ENCODE measurements at places on chromosomes 3 and 15. TPM values are rescaled to one million over a fixed set of nuclear protein-coding genes. Genes with fewer than 3 reads are reported as not detected.

The SCAMP5 gene
- total RNA-seq = 6.1 TPM

The MESP2 gene
- not detected for total RNA-seq

The FBXW12 gene
- total RNA-seq = 0.68 TPM

The PLAAT1 gene
- total RNA-seq = 12.5 TPM

The PGBD4 gene
- 1.2 TPM for total RNA-seq

The TM4SF1 gene
- total RNA-seq = 142 TPM

The EXD1 gene
- total RNA-seq = not detected

The CHRFAM7A gene
- 16.4 TPM for total RNA-seq

The TARS3 gene
- 16.8 TPM for total RNA-seq

The NPAP1 gene
- total RNA-seq = 1.6 TPM

The TFG gene
- total RNA-seq = 80.6 TPM

The PTH1R gene
- total RNA-seq = 1.3 TPM

The SNTN gene
- total RNA-seq = not detected

The CXCR6 gene
- total RNA-seq = 0.96 TPM

The UBA3 gene
- 45.5 TPM for total RNA-seq

The CSPG5 gene
- total RNA-seq = 0.14 TPM

The DNAH12 gene
- total RNA-seq = 0.05 TPM

The KLHL40 gene
- 2.9 TPM for total RNA-seq

The LRRC49 gene
- 9.8 TPM for total RNA-seq

The ICE2 gene
- 33.0 TPM for total RNA-seq

The PPP1R14D gene
- total RNA-seq = 0.97 TPM

The ZBBX gene
- total RNA-seq = not detected

The CPLX3 gene
- 40.5 TPM for total RNA-seq

The SPINT1 gene
- 143 TPM for total RNA-seq

The AGBL1 gene
- total RNA-seq = 0.91 TPM

The GOLGA6A gene
- 4.4 TPM for total RNA-seq

The FGD5 gene
- total RNA-seq = 15.8 TPM

The MYRIP gene
- 4.8 TPM for total RNA-seq

The PLSCR4 gene
- total RNA-seq = 77.4 TPM

The TNNC1 gene
- total RNA-seq = 109 TPM

The FAM3D gene
- total RNA-seq = 11.6 TPM

The SH3GL3 gene
- total RNA-seq = 7.4 TPM

The ADAMTSL3 gene
- 4.5 TPM for total RNA-seq

The C2CD4B gene
- 3.2 TPM for total RNA-seq

The GHSR gene
- not detected for total RNA-seq

The PYGO1 gene
- 7.2 TPM for total RNA-seq

The IL17RE gene
- total RNA-seq = 28.2 TPM

The CP gene
- total RNA-seq = 15.2 TPM

The CBLB gene
- 62.8 TPM for total RNA-seq

The CACNA1D gene
- 15.5 TPM for total RNA-seq

The BCHE gene
- total RNA-seq = 2.2 TPM

The IL5RA gene
- total RNA-seq = 1.5 TPM

The TMEM89 gene
- total RNA-seq = 1.9 TPM

The RASGRP1 gene
- 7.6 TPM for total RNA-seq

The USP13 gene
- total RNA-seq = 52.6 TPM

The PAQR5 gene
- total RNA-seq = 0.17 TPM

The ST3GAL6 gene
- 7.1 TPM for total RNA-seq

The THOC7 gene
- 55.9 TPM for total RNA-seq

The FOXB1 gene
- total RNA-seq = not detected

The SLC7A14 gene
- 0.11 TPM for total RNA-seq

The CDC25A gene
- total RNA-seq = 32.2 TPM

The UNC45A gene
- total RNA-seq = 52.2 TPM

The GRIP2 gene
- total RNA-seq = 0.27 TPM

The TRIM42 gene
- total RNA-seq = not detected

The MBNL1 gene
- 131 TPM for total RNA-seq

The SLC6A1 gene
- 0.18 TPM for total RNA-seq

All from prostate gland (tissue), 2 donors.